ENCODE measurements at places on chromosomes 4 and X.

GRCh38 chrX:147351644-147352043 is 537.1 kb upstream of the CXorf51A start:
- DNase-seq: no peak

- peak; percentile 41 for DNase-seq
These were observed 179.7 kb upstream of the RASGEF1B start for GRCh38 chr4:81651243-81651899.

- DNase-seq: peak; percentile 90
These were observed 202.2 kb upstream of the GPRIN3 start for GRCh38 chr4:89509708-89510281.

DNA sequence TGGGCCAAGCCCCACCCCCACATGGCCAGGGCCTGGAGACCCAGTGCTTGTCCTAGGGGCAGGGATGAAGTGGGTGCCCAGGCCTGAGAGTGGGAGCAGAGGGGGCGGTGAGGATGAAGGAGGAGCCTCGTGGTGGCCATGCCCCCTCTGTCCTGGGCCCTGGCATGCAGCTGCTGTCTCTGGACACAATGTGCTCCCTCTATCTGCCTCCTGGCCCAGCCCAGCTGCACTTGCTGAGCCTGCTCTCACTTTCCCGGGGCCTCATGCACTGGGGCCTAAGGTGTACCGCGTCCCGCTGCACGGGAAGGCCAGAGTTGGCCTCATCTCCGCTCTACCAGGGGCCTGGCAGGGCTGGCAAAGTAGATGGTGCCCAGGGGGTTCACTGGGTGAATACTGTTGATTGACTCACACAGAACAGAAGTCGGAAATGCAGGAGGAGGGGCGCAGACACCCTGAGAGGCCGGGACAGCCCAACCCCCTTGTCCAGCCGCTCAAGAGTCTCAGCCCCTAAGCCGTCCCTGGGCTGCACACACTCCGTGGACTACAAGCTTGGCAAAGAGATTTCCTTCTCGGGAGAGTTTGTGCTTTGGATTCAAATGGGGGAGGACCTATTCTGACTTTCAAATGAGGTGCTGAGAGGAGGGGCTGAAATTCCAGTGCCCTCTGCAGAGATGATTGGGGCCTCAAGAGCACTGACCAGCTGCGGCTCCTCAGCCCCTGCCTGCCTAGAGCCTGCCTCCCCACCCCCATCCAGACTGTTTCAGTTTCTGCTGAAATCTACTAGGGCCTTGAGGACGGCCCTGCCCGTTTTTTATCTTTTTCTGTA is 112.4 kb downstream of the PSAPL1 start:
- DNase-seq: no peak

GRCh38 chrX:100120956-100121355 is 289.1 kb downstream of the PCDH19 start:
- no peak for DNase-seq

GRCh38 chr4:48774760-48775710 is 5.0 kb downstream of the FRYL start:
- DNase-seq: no peak

DNA sequence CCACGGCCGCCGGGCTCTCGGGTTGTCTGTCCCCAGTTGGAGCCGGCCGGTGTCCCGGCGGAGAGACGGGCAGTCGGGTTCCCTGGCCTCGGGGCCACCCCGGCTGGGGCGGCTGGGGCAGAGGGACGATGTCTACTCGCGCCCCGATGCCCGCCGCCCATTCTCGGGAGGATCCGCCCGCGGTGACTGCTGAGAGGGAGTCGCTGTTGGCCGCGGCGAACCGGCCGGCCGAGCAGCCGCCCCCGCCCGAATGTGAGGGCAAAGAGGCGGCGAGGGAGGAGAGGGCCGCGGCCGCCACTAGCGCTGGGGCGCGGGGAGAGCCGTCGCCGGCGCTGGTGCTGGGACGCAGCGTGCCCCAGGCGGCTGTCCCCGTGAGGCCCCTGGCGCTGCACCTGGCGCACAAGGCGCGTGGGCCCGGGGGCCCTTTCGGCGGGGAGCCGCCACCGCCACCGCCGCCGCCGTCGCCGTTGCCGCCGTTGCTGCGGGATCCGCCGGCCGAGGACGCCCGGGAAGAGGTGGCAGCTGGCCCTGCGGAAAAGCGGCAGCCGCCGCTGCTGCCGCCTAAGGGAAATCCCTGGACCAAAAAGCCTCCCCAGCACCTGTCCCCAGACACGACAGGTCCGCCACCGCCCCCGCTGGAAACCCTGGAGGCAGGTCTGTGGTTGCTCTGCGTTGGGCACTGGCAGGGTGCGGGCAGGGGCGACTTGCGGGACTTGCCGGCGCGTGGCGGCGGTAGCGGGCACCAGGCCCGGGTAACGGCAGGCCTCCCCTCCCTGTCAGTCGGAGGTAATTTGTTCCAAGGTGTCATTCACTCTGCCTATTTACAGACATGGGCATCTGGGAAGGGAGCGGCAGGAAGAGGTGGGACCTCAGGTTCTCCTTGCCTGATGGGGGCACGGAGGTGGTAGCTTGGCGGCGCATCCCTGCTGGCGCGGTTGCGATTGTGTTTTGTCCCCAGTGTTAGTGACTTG is 739 bp downstream of the LARP1B start:
- peak; percentile 34 for DNase-seq
